ENCODE measurements at places on chromosomes 7 and 10.

DNA sequence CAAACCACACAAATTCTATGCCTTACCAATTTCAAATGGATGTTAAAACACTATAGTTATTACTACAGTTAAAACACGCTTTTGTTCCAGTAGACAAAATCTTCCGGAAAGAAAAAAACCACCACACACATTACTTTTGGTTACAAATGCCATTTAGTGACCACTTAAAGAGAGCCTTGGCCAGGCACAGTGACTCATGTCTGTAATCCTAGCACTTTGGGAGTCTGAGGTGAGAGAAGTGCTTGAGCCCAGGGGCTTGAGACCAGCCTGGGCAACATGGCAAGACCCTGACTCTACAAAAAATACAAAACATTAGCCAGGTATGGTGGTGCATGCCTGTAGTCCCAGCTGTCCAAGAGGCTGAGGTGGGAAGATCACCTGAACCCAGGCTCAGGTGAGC is 7.2 kb downstream of the TNPO3 start:
- no peak for DNase-seq

DNA sequence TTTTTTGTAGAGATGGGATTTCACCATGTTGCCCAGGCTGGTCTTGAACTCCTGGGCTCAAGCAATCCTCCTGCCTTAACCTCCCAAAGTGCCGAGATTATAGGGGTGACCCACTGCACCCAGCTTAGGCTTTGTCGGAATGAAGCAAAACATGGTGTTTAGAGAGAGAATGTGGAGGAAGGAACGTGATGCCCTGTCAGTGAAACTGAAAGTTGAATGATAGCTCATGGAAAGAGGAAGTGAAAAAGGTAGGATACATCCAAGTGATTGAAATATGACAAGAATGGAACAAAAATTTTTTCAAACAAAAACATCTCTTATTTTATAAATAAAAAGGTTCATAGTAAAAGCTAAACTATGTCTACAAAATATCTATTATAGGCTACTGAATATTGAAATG is 5.9 kb downstream of the AKAP9 start:
- no peak for DNase-seq

- no peak for DNase-seq
These were observed 150.1 kb upstream of the C1GALT1 start for GRCh38 chr7:7032221-7032620.

GRCh38 chr10:110664483-110665420 is 20.6 kb downstream of the RBM20 start:
- no peak for DNase-seq

GRCh38 chr10:87706731-87707130 is 47.1 kb downstream of the PAPSS2 start:
- DNase-seq, result no peak

GRCh38 chr7:10723832-10724231 is 249.8 kb upstream of the PHF14 start:
- no peak for DNase-seq

- DNase-seq, result no peak
These were observed 39.9 kb downstream of the APBB1IP start for GRCh38 chr10:26478061-26478460.

- no peak for DNase-seq
These were observed 382.4 kb downstream of the BBS9 start for GRCh38 chr7:33511778-33512177.

DNA sequence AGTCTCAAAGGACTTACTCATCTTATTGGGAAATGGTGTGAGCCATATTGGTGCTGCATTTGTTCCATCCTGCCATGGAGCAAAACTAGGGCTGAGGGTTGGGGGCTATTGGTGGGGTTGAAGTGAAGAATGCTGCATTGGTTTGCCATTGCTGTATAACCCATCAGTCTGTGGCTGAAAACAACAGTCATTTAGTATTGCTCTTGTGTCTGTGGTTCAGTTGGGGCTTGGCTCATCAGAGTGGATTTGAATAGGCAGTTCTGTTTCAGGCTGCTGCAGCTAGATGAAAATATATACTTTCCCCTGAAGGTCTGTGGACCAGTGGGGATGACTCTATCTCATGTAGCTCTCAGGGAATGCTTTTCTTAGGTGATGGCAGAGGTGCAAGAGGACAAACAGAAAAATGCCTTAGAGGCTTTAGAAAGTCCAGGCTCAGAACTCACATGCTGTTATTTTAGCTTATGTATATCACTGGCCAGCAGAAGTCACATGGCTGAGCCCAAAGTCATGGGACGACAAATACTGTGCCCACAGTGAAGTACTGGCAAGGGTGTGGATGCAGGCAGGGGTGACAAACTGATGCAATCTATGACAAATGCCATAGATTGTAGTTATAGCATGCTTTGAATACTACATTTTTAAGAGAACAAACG is 15.2 kb upstream of the EXOC6 start:
- DNase-seq, result no peak

DNA sequence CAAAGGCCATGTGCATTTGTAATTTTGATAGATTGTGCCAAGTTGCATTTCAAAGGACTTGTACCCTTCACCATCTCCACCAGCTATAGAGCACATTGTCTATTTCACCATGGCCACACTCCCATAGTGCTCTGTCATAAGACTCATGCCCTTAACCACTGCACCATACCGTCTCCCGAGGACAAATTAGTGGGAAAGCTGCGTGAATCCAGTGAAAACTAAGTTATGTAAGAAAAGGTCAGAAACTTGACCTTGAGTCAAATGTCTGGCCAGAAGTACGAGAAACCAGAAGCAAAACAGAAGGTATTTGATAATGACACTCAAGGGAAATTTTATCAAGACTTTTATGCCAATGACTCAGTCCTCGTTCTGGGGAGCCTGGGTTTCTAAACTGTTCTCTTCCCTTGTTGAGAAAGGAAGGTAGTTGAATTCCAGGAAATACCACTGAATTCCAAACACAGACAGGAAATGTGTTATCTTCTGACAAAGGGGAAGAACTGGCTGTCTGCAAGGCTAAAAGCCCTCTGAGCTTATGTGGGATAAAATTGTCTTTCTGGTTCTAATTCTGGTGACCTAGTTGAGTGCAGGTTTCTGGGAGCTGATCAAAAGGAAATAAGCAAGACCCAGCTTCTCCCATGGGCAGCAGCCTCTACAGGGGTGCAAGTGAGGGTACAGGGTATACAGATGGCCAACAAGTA is 49.7 kb downstream of the CDK1 start:
- DNase-seq, result no peak

DNA sequence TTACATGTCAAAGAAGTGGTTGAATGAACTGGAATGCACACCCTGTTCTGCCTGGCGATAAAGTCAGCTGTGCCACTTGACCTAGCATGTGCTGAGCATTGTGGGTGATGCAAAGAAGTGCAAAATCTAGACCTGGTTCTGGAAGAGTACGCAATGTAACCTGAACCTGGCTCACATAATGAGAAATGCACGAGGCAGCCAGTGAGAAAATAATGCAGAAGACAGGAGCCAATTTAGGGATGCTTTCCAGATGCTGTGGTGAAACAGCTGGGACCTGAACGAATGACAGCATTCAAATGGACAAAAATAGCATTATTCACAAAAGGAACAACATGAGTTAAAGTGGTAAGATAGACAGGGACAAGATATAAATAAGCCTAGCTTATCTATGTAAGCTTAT is 402.6 kb downstream of the SORCS1 start:
- no peak for DNase-seq

GRCh38 chr7:80733333-80733915 is 95.0 kb downstream of the CD36 start:
- DNase-seq, result no peak

DNA sequence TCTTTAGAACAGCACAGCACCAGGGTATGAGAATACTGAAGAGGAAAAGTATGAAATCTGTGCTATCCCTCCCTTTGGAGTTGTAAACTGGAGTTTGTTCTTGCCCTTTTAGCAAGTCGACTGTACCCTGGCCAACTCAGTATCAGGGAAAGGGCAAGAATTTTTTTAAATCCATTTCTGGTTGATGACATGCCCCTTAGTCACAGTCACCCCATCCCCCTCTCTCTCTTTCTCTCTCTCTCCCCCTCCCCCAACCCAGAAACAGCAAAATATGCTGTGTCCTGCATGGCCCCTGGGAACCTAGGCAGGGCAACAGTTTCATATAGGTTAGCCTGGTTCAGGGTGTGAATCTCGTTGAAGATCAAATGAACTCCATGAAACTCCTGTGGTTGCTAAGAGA is 177.7 kb upstream of the ADO start:
- DNase-seq, result no peak

DNA sequence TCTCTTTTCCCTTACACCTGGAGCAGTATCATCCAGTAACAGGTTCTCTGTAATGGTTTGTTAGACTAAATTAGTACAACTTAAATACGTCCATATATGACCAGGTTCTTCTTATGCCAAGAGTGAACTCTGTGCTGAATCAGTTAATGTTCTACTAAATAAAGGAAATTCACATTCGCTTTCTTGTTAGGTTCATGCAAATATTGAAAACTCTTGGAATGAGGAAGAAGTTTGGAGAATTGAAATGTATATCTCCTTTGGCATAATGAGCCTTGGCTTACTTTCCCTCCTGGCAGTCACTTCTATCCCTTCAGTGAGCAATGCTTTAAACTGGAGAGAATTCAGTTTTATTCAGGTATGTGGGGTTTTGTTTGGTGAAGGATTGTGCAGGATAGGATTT is 15.3 kb upstream of the CFAP69 start:
- DNase-seq, result no peak

DNA sequence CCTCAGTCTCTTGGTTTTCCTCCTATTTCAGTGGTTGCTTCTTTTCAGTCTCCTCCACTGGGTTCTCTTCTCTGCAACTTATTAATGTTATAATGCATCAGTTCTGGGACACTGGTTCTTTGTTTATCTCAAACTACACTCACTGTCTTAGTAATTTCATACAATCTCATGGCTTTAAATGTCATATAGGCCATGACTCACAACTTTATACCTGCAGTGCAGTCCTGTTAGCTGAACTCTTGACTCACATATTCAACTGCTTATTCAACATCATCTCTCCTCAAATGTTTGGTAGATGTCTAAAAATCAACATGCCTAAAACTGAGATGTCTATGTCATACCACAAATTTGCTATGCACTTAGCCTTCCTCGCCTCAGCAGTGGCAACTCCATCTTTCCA is 101.2 kb upstream of the PALS2 start:
- no peak for DNase-seq

GRCh38 chr7:45224832-45225231 is 67.2 kb downstream of the RAMP3 start:
- no peak for DNase-seq

DNA sequence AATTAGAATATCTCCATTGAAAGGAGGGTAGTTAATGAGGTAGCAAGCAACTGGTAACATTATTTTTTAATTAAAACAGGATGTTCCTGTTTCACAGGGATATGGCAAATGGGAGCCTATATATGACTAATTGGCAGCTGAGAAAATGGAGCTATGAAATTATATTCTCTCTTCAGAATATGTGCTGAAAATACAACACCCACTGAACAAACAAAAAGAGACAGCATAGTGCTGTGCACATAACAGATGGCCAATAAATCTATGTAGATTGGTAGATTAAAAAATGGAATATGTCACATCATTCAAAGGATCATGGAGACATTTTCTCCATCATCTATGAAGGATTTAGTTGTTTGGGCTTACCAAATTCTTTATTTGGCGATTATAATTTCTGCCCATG is 362.0 kb downstream of the GPR37 start:
- DNase-seq, result no peak

- no peak for DNase-seq
These were observed 225.0 kb downstream of the CALN1 start for GRCh38 chr7:72187179-72187578.

- DNase-seq, result peak; percentile 7
These were observed 38.1 kb downstream of the CFAP46 start for GRCh38 chr10:132904181-132904813.

DNA sequence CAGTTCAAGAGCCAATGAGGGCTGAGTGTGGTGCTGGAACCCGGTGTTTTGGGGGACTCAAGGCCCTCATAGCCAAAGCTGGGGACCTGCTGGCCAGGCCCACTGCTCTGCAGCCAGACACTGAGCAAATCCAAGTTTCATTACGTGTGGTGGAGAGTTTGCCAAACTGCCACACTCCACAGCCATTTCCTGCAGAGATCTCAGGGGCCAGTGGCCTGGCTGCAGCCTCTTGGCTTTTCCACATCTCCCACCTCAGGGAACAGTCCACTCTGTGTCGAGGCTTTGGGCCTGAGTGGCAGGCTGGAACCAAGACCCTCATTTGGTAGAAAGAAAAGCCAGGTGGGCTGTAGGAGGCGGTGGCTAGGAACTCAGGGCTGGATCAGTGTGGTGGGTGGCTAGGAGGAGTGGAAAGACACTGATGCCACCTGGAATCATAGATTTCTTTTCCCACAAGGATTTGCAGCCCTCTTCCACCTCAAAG is 3.2 kb downstream of the HOXA11 start:
- no peak for DNase-seq

GRCh38 chr7:117193564-117193963 is 129.3 kb downstream of the WNT2 start:
- no peak for DNase-seq

DNA sequence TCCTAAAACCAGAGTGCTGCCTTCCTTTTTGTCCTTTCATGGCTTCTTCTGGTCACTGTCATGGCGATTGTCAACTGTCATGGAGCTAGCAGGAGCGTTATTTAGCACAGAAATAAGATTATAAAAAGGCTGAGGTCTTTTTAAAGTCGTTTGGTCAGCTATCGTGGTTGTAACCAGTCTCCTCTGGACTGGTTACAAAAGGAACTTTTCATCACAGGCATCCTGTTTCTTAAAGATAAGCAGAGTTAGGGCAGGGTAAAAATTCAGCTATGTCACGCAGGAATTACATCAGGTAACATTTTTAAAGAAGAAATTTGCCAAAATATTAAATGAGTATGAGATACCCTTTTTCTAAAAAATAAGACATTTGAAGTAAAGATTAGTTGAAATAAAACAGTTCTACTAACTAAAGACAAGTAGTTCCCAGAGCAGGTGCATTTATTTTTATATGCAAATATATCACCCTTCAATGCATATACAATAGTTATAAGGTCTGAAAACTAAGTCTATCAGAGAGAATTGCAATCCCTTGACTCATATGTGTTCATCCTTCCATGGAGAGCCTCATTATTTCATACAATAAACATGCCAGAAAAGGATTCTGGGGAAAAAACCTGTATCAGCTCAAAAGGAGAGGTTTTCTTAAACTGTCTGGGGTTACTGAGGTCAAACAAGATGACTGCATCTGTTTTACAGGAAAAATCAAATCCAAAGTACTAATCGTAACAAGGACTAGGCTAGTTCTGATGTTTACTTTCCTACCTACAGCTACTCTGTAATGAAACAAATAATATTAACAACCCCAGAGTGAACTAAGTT is 20.9 kb downstream of the FAM24A start:
- DNase-seq, result no peak

DNA sequence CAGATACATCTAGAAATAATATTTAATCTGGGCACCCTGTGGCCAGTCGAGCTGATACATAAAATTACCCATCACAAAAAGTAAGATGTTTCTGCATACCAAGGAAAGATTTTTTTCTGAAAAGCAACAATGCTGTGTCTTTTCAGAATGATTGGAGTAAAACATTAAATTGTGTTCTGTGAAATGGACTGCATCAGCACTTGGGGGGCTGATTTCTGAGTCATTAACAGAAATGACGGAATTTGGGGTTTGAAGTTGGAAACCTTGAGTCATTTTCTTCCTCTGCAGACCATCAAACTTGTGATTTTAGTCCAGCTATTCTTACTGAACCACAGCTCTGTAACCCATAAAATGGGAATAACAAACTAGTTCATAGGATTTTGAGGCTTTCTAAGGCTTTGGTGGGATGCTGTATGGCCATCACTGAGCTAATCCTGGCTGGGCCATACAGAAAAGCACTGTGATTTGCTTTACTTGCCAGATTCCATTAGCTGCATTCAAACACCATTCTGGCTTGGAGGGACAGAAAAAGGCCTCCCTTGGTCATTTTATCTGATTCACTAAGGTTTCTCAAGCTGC is 739.4 kb upstream of the IGFBP3 start:
- DNase-seq, result no peak
